ENCODE measurements at places on chromosomes 4 and X.

- DNase-seq, result no peak
Observed at GRCh38 chr4:94834501-94834900, 76.7 kb downstream of the BMPR1B start.

GRCh38 chr4:14865804-14866203 is 136.5 kb upstream of the CPEB2 start:
- DNase-seq, result no peak

DNA sequence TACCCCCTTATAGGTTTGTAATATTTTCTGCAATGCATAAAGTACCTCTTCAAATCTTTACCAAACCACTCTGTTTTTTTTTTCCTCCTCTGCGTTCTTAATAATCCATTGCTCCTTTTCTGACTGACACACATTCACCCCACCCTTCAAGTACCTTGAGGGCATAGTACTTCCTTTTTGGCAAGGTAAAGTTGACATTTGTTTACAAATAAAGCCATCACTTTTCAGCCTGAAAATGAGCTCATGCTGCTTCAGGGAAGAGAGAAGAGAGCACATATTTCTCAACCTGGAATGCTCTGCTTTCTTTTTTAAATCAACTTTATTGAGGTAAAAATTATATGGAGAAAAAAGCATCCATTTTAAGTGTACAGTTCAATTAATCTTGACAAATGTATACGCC is 113.9 kb downstream of the AGTR2 start:
- no peak for DNase-seq

GRCh38 chr4:138492176-138492575 is 250.0 kb upstream of the SLC7A11 start:
- DNase-seq, result no peak

DNA sequence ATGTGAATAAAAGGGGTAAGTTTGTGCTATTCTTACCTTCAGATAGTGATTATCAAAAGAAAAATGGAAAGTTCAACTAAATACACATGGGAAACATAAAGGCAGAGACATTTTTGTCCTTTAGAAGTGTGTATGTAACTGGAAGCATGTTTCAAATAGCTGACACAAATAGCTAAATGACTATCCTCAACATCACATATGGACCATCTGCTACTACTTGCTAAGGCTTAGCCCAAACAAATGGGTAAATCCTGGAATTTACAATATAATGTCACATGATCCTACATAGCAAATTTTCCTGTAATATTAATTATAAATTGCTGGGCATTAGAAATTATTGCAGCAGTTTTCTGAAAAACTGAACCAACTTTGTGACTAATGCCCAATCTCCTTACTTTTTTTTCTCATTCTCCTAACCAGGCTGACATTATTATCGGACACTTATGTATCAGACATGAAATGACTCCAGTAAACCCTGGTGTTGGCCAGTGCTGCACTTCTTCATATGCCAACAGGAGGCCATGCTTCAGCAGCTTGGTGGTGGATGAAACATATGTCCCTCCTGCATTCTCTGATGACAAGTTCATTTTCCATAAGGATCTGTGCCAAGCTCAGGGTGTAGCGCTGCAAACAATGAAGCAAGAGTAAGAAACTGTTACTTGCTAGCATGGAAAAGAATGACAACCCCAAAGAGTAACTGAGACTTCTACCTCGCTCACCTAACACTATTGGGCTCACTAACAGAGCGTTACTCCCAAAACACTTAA is 16.1 kb downstream of the AFP start:
- DNase-seq, result no peak

DNA sequence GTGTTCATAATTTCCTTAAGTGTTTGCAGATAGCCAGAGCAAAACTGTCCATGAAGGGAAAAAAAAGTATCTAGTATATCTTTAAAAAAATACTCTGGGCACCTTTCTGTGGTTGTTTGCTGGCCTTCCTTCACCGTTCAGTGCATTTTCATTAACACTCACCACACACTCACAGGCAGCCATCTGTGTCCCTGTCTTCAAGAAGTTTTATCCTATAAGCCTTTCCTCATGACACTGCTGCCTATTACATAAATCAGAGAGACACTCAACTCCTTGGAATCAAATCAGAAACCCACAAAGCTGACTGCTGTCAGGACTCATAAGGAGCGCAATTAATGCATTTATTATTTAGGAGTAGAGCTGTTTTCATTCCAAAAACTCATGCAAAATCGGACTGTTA is 1720.2 kb downstream of the PCDH7 start:
- DNase-seq, result no peak

DNA sequence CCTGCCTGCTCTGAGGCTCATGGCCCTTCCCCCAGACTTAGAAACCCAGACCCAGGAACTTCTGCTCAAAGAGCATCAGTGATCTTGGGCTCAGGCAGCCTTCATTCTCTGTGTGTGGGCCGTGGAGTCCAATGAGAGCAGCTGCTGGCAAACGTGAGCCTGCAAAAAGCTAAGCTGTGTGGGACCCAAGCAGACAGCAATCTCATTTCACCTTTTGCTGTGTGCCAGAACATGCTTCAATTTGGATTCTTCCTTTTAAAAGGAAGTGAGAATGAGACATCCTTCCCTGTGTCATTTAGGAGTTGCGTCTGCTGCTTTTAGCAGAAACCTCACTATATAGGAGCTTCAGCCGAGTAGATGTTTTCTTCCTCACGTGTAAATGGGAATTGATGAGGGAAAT is 238.5 kb downstream of the EVC2 start:
- no peak for DNase-seq

- DNase-seq, result no peak
Observed at GRCh38 chr4:25865586-25865985, 2.8 kb upstream of the SEL1L3 start.

- no peak for DNase-seq
Observed at GRCh38 chrX:120719622-120720021, 89.8 kb upstream of the C1GALT1C1 start.

- no peak for DNase-seq
Observed at GRCh38 chr4:2925496-2925895, 37.7 kb downstream of the NOP14 start.

DNA sequence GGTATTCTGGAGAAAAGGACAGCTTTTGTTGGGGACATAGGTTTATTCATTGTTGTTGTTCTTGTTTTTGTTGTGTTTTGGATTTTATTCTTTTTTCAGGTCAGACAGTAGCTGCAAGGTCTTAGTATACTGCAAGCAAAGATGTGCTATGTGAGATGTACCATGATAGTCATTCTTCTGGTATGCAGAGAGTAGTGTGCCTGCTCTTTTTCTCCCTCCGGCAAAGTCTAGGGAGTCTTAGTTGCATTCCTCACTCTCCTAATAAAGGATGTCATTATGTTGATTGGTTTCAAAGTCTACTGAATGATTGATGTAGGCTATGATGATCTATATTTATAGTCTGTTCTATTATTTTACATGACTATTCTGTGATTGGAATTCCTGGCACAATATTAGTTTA is 119.9 kb upstream of the POF1B start:
- no peak for DNase-seq

- DNase-seq, result no peak
Observed at GRCh38 chr4:4195354-4195753, 31.4 kb downstream of the OTOP1 start.

DNA sequence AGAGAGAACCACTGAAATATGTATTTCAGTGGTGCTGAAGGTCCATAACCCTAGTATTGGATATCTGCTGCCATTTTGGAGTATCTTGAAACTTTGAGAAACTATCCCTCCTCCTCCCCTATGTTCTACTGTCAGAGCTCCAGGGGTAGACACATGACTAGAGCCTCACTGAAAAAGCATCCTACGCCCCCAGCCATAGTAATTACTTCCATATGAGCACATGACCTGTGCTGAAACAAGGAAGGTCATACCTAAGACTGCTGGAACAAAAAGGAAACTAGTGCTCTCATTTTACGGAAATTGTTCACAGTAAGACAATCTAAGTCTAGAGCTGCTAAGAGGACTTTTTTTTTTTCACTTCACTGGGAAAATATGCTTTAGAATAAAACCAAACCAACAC is 42.0 kb upstream of the MAPK10 start:
- no peak for DNase-seq

- no peak for DNase-seq
Observed at GRCh38 chr4:149176039-149176438, 639.6 kb downstream of the IQCM start.

DNA sequence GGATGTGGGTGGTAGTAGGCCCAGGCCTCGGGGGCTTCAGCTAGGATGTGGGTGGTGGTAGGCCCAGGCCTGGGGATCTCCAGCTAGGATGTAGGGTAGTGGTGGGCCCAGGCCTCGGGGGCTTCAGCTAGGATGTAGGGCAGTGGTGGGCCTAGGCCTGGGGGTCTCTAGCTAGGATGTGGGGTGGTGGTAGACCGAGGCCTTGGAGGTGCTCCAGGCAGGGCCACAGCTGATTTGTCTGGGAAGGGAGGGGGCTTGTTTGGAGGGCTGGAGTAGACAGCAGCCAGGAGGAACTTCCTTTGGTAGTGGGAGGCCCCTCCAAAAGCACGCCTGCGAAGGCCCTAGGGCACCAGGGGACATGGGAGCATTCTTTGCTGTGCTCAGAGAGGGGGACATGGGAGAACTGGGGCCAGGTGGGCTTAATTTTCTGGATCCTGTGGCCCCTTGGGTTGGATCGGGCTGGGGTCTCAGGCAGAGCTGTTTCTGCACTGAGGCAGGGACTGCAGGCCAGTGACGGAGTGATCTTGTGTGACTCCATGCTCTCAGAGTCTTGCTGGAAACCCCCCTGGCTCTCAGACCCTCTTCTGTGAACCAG is 3.3 kb upstream of the SPON2 start:
- DNase-seq, result no peak

GRCh38 chr4:139175646-139176301 is 1.2 kb downstream of the ELF2 start:
- no peak for DNase-seq

DNA sequence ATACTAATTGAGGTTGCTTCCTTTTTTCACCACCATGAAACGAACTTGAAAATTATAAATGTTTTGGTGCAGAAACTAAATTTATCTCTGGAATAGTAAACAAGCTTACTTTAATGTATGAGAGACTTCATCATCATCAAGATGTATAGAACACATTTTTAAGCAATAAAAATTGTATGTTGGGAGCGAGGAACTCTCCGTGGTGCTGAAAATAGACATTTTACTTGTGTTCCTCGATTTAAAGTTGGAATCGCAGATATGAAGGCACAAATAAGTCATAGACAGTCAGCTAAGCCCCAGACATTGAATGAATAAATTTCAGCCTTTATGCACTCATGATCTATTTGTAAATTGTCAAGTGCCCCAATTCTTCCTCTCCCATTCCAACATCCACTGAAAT is 310.7 kb downstream of the STK32B start:
- DNase-seq, result no peak

DNA sequence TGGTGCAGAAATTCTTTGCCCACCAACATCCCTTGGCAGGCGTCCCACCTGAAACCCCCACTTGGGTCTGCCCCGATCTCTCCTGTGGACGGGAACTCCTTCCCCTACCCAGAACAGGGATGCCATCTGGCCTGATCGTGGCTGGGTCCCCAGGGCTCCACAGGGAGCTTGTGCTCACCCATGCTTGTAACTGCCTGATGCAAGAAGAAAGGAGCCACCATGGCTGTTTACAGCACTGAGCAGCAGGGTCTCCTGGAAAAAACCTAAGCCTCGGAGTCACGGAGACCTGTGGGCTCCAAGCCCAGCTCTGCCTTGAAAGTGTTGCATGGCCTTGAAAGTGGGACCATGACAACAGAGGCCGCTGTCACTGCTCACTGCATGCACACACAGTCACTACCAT is 101.5 kb upstream of the AFAP1 start:
- no peak for DNase-seq

DNA sequence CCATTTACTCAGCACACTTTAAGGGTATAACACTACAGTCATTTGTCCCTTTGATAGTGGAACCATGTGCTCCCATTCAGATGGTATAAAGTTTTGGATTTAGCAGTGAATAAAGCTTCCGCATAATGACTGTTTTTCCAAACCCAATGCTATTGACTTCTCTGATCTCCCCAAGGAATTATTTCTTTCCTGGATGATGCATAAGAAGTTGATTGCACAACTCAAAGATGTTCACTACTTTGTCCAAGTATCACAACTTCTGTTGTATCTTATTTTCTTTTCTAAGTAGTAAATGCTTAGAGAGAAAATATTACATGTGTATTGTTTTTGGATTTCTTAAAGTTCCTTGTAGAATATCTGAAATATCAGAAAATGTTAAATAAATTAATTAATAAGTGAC is 300.2 kb downstream of the GPM6A start:
- DNase-seq, result no peak

- no peak for DNase-seq
Observed at GRCh38 chr4:124710911-124711310, 1.6 kb downstream of the ANKRD50 start.

GRCh38 chr4:150152766-150153165 is 74.5 kb downstream of the DCLK2 start:
- DNase-seq, result no peak

- no peak for DNase-seq
Observed at GRCh38 chr4:98722000-98722399, 63.6 kb upstream of the TSPAN5 start.

- no peak for DNase-seq
Observed at GRCh38 chr4:19739101-19739651, 512.5 kb upstream of the SLIT2 start.

- no peak for DNase-seq
Observed at GRCh38 chr4:84291969-84292368, 207.1 kb downstream of the NKX6-1 start.

GRCh38 chrX:49868739-49869138 is 10.5 kb upstream of the USP27X start:
- no peak for DNase-seq

- no peak for DNase-seq
Observed at GRCh38 chr4:80611678-80611979, 276.1 kb downstream of the CFAP299 start.

DNA sequence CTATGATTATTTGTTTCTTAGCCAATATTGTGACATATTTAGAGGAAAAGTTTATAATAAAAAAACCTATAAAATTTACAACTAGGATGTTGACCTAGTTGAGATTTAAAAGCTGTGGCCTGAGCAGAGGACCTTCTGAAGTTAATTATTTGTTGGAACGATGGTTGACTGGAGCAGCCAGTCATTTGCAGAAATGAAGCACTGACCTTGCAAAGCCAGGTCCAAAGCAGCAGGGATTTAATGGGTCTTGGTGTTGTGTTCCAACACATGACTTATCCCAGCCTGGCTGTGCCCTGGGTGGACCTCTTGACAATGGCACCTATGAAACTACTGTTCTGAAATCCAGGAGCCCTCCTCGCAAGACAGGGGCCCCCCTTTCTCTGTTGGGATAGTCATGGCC is 235.2 kb downstream of the FRAS1 start:
- DNase-seq, result no peak

DNA sequence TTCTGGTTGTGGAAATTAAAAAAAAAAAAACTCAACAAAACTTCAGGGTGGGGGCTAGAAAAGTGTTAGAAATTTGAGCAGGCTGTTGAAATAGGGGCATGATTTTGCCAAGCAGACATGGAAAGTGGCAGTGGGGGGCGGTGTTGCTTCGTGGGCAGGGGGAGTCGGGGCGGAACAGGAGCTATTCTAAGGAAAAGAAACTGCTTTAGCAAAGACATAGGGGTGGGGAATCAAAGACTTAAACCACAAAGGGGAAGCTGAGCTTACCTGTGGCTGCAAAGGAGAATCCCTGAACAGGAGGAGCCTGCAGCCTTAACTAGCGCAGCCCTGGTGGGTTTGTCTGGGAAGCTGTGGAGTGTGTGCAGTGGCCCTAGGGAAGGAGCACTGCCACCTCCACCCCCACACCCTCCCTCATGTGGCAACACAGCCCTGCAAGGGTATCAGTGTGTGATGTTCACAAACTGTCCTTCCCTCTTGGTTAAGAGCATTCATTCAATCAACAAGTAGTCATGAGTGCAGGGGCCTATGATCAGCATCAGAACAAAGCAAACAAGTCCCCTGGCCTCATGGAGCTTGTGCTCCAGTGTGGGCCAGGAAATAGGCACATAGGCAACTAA is 20.5 kb downstream of the SEL1L3 start:
- DNase-seq, result no peak

GRCh38 chr4:53917729-53918128 is 146.7 kb downstream of the CHIC2 start:
- DNase-seq, result no peak

Measured in activated T-cell treated with anti-CD3 and anti-CD28 coated beads for 24 hours (primary cell).